ENCODE measurements at places on chromosomes 2 and 18. TPM values are rescaled to one million over a fixed set of nuclear protein-coding genes. Genes with fewer than 3 reads are reported as not detected.

Gene SOX11
- total RNA-seq, result under 0.01 TPM

Gene IL36B
- not detected for total RNA-seq

Gene C2orf69
- 3.5 TPM for total RNA-seq

Gene SLC38A11
- 0.57 TPM for total RNA-seq

Gene ANO7
- 0.22 TPM for total RNA-seq

Gene REG3A
- total RNA-seq, result not detected

Gene COL6A3
- total RNA-seq, result 482 TPM

Gene PLB1
- 2.4 TPM for total RNA-seq

Gene CCBE1
- total RNA-seq, result 0.44 TPM

Gene NOL4
- not detected for total RNA-seq

Gene RAPH1
- total RNA-seq, result 33.0 TPM

Gene CCDC102B
- 5.0 TPM for total RNA-seq

Gene TYMS
- total RNA-seq, result 35.1 TPM

Gene RBM44
- total RNA-seq, result 0.22 TPM

Gene NYAP2
- total RNA-seq, result not detected

Gene OR6B2
- total RNA-seq, result not detected

Gene KIF5C
- 0.14 TPM for total RNA-seq

Gene DHX57
- total RNA-seq, result 25.8 TPM

Gene ALK
- total RNA-seq, result not detected

Gene MDH1
- 192 TPM for total RNA-seq

Gene DYNAP
- total RNA-seq, result not detected

Gene PSD4
- 1.1 TPM for total RNA-seq

Gene DSC1
- not detected for total RNA-seq

Gene RAB27B
- total RNA-seq, result 20.5 TPM

Gene PRR30
- total RNA-seq, result not detected

Gene HOXD3
- 2.6 TPM for total RNA-seq

Gene SERPINB11
- not detected for total RNA-seq

Gene ACVR1C
- not detected for total RNA-seq

Gene NTSR2
- total RNA-seq, result not detected

Gene HJURP
- 56.3 TPM for total RNA-seq

Gene CNGA3
- not detected for total RNA-seq

Gene LHCGR
- not detected for total RNA-seq

Gene DOCK10
- total RNA-seq, result 2.8 TPM

Gene DIPK1C
- total RNA-seq, result not detected

Gene HES6
- 9.6 TPM for total RNA-seq

Gene ASTL
- total RNA-seq, result not detected

Gene BOLL
- total RNA-seq, result not detected

Gene KIAA2012
- not detected for total RNA-seq

Gene TRAPPC8
- 51.1 TPM for total RNA-seq

Gene RHOB
- total RNA-seq, result 189 TPM

Gene ALLC
- not detected for total RNA-seq

Gene TUBA4A
- 7.0 TPM for total RNA-seq

Gene VSNL1
- total RNA-seq, result 0.22 TPM

Gene DCC
- under 0.01 TPM for total RNA-seq

Gene GALNT5
- total RNA-seq, result 0.22 TPM

Gene SCN7A
- total RNA-seq, result under 0.01 TPM

Data from placental pericyte (primary cell).